ENCODE measurements at places on chromosomes 11 and 22.

DNA sequence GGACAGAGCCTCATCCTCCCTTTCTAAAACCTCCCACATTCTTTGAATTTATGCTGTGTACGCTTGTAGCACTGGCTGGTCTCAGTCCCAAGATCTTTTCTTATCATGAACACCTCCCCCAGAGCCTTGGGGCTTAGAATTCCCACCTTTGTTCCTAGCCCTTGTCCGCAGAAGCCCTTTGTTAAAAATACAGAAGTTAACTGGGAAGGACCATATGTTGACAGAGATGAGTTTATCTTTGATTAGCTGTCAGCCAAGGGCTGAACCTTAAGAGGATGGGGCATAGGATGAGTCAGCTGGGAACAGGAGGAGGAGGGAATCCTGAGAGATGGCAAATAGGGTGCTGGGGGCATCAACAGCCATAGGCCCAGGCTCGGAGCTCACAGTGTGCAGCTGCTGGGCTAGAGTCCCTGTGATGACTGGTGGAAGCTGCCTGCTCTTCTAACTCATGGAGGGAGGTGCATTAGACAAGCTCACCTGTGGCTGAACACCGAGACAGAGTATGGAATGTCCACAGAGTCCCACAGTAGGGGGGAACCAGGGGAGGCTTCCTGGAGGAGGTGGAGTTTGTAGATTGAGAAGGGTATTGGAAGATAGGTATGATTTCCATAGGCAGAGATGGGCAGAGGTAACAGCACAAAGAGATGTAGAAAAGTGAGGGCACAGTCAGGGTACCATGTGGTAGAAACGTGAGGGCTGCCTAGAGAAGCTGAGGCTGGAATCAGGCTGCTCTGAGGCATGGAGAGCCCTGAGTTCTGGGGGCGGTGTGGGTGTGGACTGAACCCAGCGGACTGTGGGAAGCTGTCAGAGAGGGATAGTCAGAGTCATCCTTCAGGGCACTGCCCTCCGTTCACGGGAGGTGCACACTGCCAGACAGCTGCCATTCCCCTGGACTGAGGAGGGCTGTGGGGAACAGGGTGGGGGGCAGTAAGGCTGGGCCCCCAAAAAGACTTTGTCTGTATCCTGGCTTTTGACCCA lies 9.9 kb downstream of the MICAL2 start:
- no peak for DNase-seq

- DNase-seq: no peak
Measured at GRCh38 chr11:96033599-96033998, 109.7 kb upstream of the MTMR2 start.

DNA sequence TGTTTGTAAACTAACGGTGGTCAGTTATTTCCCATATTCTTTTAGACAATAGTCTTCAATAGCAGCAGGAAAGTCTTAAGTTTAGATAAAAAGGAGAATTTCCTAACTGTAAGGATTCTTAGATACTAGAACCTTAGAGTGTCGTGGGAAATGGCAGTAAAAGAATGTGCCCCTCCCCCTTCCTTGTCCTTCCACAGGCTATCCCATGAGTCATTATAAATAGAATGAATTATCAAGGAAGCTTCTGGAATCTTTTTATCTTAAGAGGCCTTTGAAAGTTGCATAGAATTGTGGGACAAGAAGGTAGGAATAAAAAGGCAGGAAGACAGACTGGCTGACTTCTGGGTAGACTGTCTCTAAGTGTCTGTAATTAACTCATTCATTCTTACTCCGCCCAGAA lies 165.2 kb upstream of the TBCEL start:
- no peak for DNase-seq

GRCh38 chr11:40987776-40988435 lies 471.5 kb downstream of the LRRC4C start:
- no peak for DNase-seq

DNA sequence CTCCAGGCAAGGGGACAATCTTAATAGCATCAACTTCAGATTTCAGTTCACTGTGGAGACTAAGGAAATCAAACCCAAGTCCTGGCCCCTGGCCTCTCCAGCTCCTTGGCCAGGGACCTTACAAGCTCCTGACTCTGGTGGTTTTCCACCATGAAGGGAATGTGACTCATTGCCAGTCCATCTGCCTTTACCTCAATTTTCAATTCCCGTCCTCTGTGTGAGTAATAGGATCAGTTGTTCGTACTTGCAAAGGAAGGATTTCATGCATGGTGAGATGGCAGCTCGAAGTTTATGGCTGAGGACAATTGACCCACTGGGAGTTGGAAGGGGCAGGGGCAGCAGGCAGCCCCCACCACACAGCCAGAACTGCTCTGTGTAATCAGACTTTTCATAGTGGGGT lies 42.5 kb downstream of the INSC start:
- no peak for DNase-seq

GRCh38 chr11:3957437-3957836 lies 102.0 kb downstream of the STIM1 start:
- no peak for DNase-seq

DNA sequence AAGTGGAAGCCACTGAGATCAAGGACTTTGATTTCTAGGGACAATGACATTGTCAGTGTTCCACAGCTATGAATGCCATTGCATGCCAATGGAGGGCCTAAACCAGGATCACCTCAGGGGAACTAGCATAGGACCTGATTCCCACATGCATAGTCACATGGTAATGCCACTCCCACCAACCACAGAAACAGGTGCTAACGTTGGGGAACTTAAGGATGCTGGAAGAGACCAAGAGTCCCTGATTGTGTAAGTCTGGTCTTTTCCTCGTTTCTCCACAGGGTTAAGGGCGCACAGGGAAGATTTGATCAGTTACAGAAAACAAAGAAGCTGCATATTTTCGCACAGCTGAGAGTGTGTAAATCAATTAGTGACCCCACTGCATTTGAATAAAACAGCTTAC lies 59.4 kb upstream of the CD44 start:
- DNase-seq: no peak

DNA sequence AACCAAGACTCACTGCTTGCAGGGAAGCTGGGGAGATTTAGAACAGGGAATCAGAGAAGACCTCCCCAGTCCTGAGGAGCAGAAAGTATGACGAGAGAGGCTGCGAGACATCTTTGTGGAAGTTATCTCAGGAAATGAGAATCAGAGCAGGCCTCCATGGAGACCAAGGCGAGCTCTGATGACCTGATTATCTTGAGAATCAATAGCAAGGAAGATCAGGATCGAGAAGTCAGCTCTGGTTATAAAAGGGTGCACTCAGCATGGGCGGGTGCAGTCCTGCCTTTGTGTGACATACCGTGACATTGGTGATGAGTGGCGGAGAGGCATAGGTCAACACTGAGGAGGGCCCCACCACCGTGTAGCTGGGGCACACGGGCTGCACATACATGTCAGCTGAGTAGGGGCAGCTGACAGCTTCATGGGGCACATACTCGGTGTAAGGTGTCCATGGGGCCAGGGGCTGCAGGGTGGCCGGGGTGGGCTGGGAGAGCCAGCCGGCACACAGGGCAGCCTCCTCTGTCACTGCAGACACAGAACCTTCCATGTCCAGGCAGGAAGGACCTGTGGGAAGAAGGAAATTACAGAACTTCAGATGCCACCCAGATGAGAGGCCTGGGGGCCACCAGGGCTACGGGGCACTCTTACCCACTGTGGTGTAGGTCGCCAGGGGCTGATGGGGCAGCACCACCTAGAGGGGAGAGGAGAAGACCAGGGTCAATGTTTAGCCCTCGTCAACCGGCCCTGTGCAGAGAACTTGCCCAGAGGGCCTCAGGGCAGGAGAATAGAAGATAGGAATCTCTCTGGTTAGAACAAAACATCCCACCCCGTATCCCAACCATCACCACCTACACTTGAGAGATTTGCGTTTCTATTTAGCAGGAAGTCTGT lies 21.7 kb downstream of the POU2AF1 start:
- DNase-seq: no peak

- DNase-seq: peak; percentile 42
Measured at GRCh38 chr11:35045236-35045820, 93.6 kb upstream of the CD44 start.

DNA sequence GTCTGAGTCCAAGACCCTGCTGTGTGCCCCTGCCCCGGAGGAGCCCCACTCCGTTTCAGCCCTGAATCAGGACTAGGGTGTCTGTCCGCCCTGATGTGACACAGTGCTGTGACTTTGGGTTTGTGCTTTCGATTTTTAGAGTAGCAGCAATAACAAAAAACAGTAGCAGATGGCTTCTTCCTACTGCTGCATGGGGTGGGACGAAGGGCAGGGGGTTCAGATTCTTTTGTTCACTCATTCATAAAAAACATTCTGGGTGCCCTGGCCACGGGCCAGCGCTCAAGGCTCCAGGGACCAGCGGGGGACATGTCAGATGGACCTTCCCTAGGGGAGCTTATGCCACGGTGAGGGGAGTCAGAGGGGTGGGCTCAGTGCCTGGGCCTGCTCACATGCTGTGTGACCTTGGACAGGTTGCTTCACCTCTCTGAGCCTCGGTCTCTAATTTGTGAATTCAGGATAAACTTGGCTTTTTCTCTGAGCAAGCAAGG lies 24.6 kb upstream of the PRR5 start:
- DNase-seq: no peak

GRCh38 chr11:63599211-63600122 lies 14.8 kb downstream of the PLAAT3 start:
- DNase-seq: no peak

DNA sequence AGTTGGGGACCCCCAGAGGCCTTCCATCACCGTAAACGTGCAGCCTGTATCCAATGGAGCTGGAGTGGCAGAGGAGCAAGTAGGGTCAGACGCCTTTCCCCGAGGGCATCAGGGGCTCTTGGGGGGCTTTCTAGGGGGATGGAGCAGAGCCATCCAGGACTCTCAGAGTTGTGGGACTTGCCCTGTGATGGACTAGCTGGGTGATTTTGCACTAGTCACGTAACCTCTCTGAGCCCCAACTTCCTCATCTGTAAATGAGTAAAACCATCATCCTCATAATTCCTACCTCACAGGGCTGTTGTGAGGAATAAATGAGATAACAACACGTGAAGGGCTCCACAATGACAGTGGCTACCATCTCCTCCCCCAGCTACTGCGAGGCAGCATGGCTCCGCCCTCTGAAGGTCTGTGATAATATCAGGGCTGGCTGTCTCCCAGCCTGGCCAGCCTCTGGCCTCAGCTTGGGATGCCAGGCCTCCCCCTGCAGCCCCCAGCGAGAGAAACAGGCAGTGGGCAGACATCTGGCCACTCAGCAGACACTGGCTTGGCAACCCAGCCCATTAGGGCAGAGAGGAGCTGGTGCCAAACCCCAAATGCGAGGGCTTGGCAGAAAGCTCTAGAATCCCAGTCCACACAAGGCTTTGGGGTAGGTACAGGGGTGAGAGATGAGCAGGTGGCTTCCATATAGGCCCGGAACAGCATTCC lies 6.7 kb downstream of the USP2 start:
- no peak for DNase-seq

DNA sequence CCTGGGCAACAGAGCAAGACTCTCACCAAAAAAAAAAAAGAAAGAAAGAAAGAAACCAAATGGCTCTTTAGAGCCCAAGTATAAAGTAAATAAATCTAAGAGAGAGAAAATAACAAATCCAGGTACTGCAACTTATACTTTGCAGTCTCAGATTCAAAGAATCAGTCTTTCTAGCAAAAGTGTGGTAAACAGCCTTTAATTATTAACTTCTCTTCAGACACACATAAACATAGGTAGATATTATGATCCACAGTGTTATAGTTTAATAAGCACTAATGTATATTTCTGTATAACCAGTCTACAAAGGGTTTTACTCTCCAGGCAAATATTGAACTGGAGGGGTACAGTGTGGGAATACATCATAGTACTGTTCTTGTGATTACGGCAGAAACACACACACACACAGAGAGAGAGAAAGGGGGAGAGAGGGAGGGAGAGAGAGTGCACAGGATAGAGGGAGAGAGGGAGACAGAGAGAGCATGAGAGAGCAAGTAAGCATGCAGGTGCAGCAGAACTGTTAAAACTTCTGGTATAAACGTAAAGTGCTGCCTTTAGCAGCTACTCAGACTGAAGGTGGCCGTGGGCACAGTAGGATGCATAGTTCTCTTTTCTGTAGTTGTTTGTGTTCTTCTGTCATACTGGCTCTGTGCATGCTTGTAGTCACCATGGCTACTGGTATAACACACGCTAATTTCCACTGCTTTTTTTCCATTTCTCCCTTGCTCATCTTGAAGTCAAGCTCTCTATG lies 32.3 kb downstream of the MTMR2 start:
- no peak for DNase-seq

DNA sequence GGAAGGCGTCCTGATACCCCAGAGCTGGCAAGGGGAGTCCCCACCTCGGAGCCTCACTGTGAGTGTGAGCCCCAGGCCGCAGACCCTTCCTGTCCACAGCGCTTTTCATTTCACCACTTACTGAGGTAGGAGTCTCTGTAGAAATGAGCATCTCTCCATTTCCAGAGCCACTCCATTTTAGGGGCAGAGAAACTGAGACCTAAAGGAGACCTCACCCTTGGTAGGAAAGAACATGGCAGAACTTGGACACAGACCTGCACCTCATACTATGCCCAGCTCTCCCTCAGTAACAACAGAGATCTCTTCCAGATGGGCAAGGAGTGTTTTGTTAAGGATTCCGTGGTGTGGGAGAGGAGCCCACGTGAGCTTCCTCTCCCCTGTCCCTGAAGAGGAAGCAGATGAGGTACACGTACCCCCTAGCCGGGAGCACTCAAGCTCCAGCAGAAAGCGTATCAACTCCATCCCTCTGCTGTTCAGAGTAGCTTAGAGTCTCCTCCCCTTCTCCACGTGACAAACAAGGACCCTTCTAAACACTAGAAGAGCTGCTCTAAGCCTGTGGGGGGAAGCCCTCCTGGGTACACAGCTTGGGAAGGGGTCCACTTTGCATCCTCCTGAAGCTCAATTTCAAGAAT lies 532 bp upstream of the VSIG2 start:
- no peak for DNase-seq

Measured in stimulated activated CD8-positive, alpha-beta memory T cell treated with anti-CD3 and anti-CD28 coated beads, Interleukin-4, amount 100 ng/mL, for 4 hours (primary cell).